NCI-H460 (cell line): ENCODE measurements at places on chromosomes 3 and 15.
A peak's percentile ranks its signal among the peaks of the same experiment; 100 is the strongest.

DNA sequence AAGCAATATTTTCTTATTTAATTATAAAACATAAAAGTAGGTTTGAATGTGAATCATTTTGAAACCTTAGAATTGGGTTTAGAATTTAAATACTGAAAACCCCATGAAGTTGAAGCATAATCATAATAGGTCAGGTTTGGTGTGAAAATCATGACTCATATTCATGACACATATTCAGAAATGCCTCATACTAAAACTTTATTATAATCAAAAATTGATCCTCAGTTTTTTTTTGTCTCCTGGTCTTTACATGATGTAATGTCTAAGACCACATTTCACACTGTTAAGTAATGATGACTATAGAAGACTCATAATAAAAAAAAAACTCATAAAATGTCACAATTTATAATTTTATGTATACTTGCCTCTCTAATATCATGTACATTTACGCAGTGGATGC lies 190.4 kb downstream of the FOXP1 start:
- no peak for DNase-seq

- no peak for DNase-seq
These were observed 65.1 kb upstream of the CBLB start for GRCh38 chr3:105933871-105934270.

DNA sequence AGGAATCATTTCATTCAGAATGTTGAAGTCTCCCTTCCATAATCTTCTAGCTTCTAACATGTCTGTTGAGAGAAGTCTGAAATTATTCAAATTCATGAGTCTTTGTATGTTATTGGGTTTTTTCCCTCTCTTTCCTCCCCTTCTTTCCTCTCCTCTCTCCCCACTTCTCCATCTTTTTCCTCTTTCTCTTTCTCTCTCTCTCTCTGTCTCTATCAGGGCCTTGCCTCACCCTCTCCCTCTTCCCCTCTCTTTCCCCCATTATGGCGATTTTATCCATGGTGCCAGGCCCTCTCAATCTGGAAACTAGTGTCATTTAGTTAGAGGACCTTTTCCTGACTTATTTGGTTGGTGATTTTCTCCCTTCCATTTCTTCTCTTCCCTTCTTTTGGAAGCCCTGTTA lies 147.3 kb downstream of the SST start:
- no peak for DNase-seq

GRCh38 chr15:78097667-78098066 lies 5.3 kb downstream of the SH2D7 start:
- DNase-seq, result no peak

DNA sequence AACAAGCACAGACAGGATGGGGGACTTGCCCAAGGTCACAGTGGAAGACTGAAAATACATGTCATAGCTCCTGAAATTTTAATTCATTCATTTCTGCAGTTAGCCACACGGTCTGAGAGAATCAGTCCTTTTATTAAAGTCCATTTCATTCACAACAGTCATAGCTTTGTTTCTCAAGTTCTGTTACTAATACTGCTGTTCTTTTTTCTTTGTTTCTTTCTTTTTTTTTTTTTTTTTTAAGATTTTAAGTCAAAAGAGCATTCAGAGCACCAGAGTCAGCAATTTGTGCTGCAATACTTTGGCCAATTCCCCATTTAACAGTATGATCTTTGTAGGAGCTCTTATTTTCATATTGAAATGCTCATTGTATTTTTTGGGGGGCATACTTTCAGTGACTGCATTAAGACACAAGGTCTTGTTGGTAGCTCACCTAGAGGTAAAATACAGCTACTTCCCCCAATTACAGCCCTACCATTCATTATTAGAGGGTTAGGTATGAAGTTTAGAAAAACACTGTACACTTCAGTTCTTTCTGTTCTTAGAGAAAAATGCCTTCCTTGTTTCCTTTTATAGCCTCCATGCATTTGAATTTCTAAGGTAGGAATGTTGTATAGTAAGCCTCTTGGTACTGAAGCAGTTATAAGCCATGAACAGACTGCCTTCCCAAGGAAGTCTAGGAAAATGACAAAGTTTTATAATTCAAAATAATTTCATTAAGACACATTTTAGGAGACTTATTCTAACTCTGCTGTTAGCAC lies 9.6 kb downstream of the GALK2 start:
- DNase-seq, result no peak

GRCh38 chr15:51576911-51577500 lies 45.6 kb downstream of the DMXL2 start:
- DNase-seq, result no peak

DNA sequence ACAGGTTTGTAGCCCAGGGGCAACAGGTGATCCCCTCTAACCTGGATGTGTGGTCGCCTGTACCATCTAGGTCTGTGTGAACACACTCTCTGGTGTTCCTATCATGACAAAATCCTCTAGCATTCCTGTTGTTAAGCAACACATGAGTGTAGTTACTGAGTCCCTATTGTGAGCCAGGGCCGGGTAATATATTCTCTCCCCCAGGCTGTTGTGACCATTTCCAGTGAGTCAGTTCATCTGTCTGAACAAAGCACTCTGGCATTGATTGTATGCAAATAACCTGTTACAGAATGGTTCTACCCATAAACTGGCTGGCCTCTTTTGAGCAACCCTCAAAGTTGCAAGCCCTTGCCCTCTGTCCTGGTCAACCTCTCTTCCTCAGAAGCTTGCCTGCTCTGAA lies 2.6 kb upstream of the FLNB start:
- no peak for DNase-seq

DNA sequence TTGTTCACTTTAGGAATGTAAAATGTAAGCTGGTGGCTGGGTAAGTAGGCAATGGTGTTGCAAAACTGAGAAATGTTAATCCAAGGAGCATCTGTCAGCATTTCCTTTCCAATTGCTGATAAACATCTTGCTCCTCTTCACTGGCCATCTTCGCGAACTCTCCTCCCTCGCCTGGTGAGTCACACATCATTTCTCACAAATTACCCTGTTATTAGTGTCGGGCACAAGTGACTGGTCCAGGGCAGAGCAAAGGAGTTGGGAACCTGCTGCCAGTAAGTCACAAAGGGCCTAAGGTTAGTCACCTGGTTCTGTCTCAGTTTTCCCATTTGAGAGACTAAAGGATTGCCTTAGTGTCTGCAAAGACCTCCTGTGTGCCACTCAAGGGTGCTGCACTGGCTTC lies 13.0 kb downstream of the CERS3 start:
- no peak for DNase-seq

GRCh38 chr15:54675241-54675640 lies 521.5 kb downstream of the RSL24D1 start:
- DNase-seq, result no peak

DNA sequence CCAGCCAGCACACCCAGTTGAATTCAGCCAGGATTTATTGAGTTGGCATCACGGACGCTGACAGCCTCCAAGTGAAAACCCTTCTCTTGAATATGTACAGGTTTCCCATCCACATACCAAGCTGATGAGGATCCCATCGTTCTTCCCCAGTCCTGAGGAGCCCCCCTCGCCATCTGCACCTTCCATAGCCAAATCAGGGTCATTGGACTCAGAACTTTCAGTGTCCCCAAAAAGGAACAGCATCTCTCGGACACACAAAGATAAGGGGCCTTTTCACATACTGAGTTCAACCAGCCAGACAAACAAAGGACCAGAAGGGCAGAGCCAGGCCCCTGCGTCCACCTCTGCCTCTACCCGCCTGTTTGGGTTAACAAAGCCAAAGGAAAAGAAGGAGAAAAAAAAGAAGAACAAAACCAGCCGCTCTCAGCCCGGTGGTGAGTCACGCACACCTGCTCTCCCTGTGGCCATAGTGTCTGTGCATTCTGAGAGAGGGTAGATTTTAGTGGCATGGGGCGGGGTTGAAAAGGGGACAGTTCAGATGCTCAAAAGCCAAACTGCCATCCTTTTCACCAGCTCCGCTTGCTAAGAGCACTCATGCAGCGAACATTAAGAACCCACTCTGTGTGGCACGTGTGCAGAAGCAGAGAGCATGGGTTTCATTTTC lies 51.2 kb downstream of the KLHL25 start:
- no peak for DNase-seq

- DNase-seq, result peak; percentile 33
These were observed 1.4 kb downstream of the CRTAP start for GRCh38 chr3:33115024-33115768.

- peak; percentile 55 for DNase-seq
These were observed 64.9 kb upstream of the POLG start for GRCh38 chr15:89399238-89400115.

GRCh38 chr3:156522673-156523072 lies 32.2 kb downstream of the SSR3 start:
- DNase-seq, result no peak

DNA sequence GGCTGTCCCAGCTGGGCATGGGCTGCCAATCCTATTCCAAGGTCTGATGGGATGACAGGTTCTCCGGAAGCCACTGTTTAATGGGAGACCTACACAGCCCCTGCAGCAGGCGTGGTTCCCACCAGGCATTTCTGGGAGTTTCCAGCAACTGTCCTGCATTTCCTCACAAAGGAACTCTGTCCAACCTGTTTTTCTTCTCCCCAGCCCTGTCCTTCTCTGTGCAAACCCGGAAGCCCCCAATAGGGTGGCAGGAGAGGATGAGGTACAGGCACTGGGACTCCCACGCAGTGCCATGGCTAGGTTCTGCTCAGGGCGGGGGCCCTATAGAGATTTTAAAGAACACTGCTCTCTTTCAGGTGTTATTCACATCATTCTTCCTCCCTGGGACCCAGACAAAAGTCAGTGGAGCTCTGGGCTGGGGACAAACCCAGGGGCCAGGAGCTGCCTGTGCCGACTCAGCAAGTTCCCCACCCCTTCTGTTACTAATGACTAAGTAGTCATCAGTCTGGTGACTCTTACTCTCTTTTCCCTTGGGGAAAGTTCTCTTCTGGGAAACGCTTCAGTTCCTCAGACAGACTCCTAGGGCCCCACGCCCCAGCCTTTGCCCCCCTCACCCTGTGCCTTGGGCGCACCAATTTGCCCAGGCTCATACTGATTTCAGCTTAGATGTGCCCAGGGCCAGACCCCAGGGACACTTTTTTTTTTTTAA lies 97.7 kb downstream of the CD47 start:
- DNase-seq, result no peak

GRCh38 chr15:49906966-49907365 lies 212.1 kb downstream of the ATP8B4 start:
- DNase-seq, result no peak

- DNase-seq, result no peak
These were observed 12.9 kb downstream of the UBAP1L start for GRCh38 chr15:65101891-65102708.

DNA sequence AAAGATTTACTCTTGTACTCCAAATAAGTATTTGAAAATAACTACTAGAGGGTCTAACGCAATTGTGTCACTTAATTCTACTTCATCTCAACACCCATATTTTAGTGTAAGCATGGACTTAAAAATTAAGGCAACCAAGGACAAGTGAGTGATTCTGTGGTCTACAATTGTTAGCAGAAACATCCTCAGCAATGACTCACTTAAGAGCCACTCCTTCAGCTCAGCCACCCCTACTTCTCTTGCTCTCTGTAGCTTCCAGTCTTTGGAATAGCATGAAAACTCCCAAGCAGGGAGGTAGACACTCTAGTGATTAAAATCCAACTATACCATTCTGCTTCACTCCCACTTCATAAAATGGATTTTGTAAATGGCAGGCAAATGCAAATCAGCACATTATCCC lies 116.0 kb upstream of the LRRN1 start:
- DNase-seq, result no peak

DNA sequence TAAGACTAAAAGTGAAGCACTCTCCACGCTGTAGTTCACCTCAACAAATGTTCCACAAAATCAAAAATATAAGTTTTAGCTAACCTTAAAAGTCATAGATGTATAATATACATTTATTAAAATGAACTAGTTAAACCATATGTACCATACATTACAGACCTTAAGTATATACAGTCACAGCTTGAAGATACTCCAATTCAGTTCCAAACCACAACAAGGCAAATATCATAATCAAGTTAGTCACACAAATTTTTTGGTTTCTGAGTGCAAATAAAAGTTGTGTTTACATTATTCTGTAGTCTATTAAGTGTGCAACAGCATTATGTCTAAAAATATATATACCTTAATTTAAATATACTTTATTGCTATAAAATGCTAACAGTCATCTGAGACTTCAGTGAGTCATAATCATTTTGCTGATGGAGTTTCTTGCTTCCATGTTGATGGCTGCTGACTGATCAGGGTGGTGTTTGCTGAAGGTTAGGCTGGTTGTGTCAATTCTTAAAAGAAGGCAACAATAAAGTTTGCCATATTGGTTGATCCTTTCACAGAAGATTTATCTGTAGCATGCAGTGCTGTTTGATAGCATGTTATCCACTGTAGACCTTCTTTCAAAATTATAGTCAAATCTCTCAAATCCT lies 736.7 kb downstream of the NSUN3 start:
- DNase-seq, result no peak

DNA sequence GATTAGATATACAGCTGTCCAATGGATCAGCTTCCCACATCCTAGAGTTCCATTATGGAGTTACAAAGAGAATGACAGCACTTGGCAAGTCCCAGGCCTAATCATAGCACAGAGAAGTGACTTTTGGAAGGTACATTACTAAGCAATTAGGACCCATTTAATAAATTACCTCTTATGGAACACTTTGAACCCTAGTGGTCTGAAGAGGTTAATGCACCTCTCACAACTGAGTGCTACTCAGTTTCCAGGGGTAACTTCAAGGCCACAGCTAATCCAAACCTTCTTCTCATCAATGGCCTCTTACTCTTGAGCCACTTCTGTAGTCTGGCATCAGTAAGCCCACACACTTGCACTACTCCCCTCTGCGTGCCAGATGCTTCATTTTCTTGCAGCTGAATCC lies 34.9 kb upstream of the MEIS2 start:
- DNase-seq, result no peak

DNA sequence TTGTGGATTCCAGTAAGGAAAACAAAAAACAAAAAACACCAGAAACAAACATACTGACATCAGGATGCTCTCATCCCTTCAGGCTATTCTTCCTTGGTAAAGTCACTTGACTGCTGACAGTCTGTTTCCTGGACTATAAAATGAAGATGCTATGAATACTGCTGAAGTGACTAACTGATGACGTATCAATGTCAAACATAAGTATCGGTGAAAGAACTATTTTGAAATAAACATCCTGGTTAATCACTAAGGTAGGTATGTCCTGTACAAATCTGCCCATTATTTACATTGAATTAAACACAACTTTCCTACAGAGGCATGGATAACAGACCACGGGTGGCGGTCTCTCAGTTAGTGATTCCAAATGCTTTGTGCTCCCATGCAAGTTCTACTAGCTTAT lies 45.9 kb downstream of the CHAC1 start:
- DNase-seq, result no peak

- DNase-seq, result peak; percentile 65
These were observed 70.0 kb upstream of the CGNL1 start for GRCh38 chr15:57306161-57306943.

DNA sequence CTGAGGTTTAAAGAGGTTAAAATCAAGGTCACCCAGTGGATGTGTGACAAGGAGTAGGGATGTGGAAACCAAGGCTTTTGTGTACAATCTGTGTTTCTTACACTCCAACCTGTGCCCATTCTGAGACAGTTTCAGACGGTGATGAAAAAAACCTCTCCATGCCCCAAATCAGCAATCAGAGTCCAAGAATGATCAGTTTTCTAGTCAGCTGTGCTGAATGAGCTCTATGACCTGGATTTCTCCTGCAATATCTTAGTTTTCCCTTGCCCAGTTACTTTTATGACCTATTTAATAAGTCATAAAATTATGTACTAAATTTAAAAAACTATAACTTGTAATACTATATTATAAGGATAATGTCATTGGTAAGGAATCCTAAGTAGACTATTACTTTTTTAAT lies 37.5 kb upstream of the CBLB start:
- no peak for DNase-seq

- no peak for DNase-seq
These were observed 3.2 kb downstream of the NEIL1 start for GRCh38 chr15:75349851-75350588.
